SK-N-SH (cell line): ENCODE measurements at places on chromosomes 6 and 20.

DNA sequence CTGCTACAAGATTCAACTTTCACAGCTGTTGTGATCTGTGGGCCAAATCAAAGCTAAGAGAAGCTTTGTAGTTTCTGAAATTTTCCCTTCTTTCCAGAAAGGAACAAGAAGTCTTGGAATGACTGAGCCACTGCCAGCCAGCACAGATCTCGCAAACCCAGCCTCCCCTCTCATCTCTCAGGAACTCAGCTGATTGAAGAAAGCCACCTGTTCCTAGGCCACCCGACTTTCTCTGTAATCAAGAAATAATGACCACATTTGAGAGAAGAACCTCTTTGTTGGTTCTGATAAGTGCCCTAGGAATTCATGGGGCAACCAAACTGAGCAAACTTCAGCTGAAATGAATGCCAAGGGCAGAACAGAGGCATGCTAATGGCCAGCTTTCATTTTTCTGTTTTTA is 61.7 kb downstream of the HDGFL1 start:
- DNase-seq = no peak

GRCh38 chr6:133503336-133503729 is 262.2 kb downstream of the EYA4 start:
- DNase-seq = no peak

GRCh38 chr6:150119173-150119572 is 23.7 kb upstream of the PPP1R14C start:
- no peak for DNase-seq

DNA sequence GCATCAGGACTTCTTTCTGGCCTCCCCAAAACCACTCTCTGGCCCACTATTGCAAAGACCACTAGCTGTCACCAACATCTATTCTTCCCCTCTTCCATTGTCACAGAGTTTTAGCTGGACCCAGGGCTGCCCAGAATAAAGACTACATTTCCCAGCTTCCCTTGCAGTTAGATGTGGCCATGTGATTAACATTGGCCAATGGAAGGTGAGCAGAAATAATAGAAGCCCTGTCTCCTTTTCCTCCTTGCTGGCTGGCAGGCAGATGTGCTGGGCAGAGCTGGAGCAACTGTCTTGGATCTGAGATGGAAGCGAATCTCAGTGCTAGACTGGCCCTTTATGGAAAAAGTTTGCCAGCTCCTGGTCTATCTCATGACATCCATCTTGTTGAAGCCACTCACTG is 97.0 kb downstream of the KCNB1 start:
- DNase-seq = peak; percentile 47

DNA sequence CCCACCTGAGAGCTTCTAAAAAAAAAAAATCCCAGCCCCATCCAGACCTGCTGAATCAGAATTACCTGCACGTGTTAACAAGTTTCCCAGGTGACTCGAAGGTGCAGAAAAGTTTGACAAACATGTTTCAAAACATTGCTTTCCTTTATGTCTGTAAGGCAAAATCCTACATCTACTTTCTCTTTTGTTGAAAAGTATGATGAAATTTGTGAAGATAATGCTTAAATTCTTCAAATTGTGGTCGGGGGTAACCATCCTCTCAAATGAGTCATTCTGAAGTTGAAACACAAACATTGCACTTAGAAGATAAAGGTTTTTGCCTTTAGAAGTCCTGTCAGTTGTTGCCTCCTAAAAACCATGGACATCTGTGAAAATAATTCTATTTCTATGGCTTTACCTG is 429.7 kb downstream of the EPHA7 start:
- no peak for DNase-seq

DNA sequence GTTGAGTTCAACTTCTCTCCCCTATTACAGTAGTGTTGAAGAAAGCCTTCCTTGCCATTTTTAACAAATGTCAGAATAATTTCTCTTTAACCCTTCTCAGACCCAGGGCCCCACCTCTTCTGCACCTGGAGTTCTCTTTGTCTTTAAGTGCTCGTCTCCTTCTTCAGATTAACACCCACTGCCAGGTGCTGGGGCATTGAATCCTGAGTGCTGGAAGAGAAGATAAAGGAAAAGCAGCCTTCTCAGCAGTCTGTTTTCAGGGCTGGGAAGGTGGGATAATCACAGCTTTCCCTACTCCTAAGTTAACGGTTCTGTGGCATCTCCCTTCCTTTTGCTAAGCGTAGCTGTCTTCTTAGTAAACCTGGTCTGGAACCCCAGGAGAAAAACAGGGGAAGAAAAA is 114.6 kb upstream of the TAB2 start:
- DNase-seq = no peak

DNA sequence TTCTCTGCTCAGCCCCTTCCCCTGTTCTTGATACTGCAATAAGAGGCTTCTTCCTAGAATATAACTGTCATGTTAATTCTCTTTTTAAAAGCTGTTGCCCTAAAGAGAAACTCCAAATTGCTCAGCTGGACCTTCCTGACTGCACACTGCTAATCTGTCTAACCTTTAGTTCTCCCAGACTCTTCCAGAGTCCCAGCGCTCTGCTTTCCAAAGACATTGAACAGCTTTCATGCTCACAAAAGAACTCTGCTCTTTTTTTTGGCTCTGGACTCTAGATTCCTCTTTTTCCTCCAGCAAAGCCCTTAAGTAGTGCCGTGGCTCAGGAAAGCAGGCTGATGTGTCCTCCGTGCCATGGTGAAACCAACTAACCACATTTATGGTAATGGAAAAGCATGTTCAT is 356.6 kb upstream of the RSPO3 start:
- DNase-seq = no peak

DNA sequence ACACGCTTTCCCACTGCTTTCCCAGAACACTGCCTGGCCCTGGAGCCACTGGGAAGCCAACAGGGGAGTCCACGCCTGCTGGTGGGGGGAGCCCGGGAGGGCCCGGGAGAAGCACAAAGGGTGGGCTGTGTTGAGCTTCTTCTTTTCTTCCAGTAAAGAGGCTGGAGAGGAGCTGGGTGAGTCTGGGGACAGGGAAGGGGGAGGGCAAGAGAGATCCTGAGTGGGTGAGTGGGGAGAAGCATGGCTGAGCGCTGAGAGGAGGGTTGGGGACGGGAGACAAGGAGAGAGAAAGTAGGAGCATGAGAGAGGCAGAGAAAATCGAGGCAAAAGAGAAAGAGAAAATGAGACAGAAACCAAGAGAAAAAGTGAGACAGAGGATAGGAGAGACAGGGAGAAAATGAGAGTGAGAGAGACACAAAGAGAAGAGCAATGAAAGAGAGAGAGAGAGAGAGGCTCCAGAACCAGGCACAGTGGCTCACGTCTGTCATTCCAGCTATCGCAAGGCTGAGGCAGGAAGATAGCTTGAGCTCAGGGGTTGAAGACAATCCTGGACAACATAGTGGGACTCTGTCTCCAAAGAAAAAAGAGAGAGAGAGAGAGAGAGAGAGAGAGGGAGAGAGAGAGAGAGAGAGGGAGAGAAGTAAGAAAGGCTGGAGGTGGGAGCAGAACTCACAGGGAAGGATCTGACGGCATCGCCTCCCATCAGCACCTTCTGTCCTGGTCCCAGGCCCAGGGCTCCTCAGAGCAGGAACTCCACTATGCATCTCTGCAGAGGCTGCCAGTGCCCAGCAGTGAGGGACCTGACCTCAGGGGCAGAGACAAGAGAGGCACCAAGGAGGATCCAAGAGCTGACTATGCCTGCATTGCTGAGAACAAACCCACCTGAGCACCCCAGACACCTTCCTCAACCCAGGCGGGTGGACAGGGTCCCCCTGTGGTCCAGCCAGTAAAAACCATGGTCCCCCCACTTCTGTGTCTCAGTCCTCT is 2.0 kb downstream of the LST1 start:
- no peak for DNase-seq

DNA sequence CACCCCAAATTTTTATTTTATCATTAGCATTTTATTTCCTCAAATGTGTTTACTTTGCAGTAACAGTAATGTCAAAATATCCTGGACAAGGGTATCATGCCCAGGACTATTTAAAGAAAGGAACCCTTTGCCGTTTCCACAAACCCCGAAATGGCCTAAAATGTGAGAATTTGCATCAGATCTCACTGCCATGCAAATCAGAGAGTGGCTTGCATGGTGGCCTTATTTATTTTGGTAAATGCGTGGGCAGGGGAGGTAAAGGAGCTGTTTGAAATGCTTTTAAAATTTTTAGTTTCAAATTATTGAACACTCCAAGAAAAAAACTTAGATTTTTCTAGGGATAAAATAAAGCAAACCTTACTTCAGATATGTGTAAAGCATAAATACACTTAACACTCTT is 43.8 kb downstream of the ADAT2 start:
- DNase-seq = no peak

- no peak for DNase-seq
Observed at GRCh38 chr6:107894809-107895396, 63.1 kb downstream of the SEC63 start.

DNA sequence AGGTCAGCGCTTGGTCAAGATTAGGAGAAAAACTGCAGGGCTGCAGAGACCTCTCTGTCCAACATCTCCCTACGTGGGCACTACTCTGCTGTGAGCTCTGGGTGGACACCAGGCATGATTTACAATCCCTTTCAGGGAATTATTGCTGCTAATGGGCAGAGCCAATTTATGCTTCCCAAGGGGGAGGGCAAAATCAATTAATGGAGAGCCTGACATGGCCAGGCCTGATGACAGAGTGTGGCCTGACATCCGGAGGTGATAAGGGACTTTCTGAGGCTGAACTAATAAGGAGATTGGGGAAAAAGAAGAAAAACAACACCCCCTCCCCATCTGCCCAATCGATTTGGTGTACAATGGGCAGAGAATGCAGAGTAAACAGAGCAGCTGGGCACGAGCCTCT is 5.0 kb upstream of the KCNK16 start:
- DNase-seq = peak; percentile 73

DNA sequence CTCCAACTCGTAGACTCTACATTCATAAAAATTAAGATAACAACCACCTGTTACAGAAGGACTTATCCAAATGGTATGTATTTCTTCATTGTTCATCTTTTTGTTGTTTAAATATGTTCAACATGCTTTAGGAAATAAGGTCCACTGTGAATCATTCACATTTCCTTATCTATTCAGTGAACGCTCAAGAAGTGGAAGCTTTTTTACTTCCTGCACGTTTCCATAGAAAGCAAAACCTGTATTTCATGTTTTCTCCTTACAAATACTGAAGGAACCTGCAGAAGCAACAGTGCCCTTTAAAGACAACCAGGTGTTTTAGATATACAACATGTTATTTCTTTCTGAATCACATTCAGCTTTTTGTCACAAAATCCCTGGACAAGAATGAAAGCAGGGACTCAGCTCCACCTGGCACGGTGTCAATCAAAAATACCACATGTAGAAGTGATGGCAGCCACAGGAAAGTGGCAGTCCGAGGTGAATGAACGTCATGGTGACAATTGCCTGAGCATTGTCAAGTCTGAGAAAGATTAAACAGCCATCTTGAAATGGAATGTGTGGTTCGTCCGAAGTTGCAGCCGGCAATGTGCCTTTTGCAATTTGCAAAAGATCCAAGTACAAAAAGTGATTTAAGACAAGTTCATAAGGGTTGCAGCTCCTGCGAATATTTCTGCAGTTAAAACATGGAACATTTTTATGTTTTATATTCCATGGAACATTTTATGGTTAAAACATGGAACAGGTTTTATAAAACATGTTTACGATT is 66.7 kb upstream of the RIPOR2 start:
- no peak for DNase-seq

- peak; percentile 74 for DNase-seq
Observed at GRCh38 chr20:51412333-51412871, 130.1 kb downstream of the NFATC2 start.

GRCh38 chr20:51528263-51529027 is 14.1 kb downstream of the NFATC2 start:
- no peak for DNase-seq

DNA sequence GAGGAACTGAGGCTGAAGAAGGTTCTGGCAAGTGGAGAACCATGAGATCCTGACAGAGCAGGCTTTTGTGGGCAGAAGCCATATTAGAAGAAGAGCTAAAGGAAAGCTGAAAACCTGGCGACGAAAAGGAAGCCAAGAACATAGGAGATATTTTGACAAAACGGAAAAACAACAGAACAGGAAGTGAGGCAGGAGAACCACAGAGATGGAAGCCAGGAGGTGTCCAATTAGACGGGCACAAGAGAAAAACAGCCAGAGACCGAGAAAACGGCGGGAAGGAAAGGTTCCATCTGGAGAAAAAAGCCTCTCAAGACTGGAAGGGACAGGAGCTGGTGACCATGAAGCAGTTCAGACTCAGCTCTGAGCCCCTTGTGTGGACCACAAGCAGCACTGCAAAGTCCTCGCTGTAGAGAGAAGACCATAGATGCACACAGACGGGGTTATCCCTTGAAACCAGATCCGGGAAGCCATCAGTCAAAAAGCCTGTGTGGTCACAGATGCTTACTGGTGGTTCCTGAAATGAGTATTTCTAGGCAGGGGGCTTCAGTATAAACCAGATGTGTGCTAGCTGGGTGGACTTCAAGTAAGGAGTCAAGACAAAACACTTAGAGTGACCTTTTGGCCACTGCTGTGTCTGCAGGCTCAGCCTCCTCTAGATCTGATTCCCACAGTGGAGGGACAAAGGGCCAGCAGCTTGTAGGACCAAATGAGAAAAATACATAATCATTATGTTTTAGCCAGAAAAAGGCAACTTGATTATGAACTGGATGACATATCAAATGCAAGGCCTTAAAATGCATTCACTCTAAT is 30.7 kb downstream of the SSR1 start:
- DNase-seq = no peak

DNA sequence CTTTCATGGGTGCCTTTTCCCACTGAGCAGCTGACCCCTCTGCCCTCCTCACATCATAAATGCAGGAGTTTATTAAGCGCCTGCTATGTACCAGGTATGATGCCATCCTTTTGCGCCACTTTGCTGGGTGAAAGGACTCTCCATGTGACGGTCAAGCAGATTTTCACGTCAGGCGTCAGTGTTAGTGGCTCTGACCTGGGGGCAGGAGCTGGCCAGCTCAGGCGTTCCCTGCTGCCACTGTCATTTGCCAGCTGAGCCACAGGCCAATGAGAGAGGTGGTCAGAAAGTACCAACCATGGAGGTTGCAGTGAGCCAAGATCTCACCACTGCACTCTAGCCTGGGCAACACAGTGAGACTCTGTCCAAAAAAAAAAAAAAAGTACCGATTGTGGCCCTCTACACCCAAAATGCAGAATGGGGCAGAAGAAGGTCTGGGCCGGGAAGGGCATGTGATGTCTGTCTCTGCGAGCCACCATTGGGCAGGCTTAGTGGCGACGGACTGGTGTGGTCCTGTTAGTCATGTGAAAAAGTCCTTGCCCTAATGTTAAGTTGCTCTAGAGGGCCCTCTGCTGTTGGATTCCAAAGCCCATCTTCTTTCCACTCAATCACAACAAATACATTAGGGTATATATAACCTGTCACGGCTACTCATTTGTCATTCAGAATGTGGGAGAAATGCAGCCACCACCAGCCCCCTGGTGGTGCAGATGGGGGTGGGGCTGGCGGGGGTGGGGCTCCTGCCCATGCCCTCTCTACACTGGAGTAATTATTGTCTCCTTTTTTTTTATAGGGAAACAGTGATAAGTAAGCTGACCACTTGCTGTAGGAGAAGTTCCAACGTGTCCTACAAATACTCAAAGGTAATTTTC is 18.4 kb upstream of the SLC22A1 start:
- DNase-seq = peak; percentile 45

GRCh38 chr6:52077180-52077884 is 10.1 kb downstream of the PKHD1 start:
- peak; percentile 3 for DNase-seq

GRCh38 chr20:21920211-21920610 is 214.7 kb downstream of the PAX1 start:
- DNase-seq = no peak
